ENCODE measurements at places on chromosomes 12 and 14.

DNA sequence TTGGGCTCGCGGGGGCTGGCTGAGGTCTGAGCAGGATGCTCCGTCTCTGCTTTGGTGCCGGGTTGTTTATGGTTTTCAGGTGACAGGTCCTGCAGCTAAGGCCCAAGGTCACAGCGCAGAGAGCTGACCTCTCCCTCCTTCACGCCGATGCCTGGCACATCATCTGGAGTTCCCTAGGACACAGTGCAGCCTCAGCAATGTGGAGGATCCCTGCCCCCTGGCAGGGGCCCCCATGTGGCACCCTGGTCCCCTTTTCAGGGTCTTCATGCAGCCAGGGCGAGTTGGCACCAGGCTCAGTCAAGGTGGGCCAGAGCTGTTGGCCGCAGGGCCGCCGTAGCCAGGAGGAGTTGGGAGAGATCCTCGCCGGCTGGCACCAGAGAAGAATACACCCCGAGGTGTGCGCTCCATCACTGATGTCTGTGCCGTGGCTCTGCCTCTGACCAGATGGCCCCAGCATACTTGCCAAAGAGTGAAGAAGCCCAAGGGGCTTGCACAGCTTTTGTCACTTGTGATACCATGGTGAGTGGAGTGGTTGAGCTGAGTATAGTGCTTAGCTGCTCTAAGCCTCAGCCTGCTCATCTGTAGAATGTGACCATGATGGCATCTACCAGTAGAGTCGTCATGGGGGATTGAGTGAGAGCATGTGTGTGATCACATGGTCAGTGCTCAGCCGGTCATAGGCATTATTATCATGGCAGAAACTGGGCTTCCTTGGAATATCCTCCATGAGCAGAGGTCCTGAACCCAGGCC lies 11.0 kb downstream of the TPCN1 start:
- no peak for DNase-seq

GRCh38 chr12:120534703-120535655 lies 823 bp downstream of the RNF10 start:
- DNase-seq: peak; percentile 71

DNA sequence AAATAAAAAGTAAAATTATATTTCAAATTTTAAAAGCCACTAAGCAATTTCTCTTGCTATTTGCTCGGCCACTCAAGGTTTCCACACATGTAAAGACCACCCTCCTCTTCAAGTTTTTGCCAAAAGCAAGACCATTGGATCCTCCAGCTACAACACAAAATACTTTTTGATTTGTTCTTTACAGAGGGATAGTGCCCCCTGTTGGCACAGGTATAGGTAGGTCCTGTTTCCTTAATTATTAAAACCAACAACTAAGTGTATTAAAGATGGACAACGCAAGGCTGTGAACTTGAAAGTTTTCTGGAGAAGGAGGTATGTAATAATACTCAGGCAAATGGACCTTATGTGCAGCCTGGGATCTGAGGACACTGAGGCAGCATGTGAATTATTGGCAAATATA lies 23.8 kb downstream of the ATP6V1D start:
- peak; percentile 41 for DNase-seq

DNA sequence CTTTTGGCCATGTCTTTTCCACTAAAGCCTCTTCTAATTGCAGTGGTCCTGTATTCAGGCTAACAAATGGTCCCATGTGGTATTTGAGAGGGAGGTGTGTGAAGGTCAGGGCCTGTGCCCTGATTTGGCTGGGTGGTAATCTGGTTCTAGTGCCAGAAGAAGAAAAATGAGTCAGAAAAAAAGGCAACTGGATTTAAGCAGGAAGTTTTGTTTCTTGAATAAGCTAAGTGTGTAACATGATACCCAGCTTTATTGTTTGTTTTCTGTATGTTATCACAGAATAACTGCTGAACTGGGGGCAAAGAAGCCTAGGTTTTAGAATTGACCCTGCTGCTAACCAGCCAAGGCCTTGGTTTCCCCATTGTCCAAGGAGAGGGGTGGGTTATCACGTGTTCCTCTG lies 134.0 kb downstream of the ANO6 start:
- peak; percentile 26 for DNase-seq

GRCh38 chr12:88206601-88207000 lies 64.5 kb downstream of the TMTC3 start:
- peak; percentile 96 for DNase-seq

GRCh38 chr14:68493152-68493911 lies 299.5 kb downstream of the ZFP36L1 start:
- DNase-seq: no peak

DNA sequence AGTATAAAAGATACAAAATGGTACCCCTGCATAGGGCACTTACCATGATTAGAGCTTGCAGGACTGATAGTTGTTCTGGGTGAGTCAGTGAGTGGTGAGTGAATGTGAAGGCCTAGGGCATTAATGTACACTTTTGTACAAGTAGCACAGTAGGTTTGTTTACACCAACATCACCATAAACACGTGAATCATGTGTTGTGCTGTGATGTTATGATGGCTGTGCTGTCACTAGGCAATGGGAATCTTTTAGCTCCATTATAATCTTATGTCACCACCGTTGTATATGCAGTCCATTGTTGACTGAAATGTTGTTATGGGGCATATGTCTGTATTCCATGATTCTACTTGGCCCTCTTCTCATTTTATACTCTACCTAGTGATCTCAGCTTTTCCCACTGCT lies 11.8 kb downstream of the NUBPL start:
- DNase-seq: no peak

DNA sequence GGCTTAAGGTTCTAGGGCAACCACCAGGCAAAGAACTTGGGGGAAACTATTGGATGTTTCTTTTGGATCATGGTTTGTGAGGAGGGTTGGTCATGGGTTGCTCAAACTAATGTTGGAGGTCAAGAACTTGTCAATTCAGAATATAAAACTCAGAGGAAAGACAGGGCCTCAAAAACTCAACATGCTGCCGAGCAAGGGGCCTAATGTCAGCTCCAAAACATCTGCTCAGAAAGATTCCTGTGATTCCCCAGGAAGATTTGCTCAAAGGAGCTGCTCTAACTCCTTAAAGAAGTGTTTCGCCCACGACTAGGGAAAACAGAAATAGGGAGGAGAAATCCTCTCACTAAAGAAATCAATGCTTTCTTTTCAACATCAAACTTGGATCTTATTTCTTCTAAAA lies 3.7 kb upstream of the IGF1 start:
- DNase-seq: no peak

- DNase-seq: peak; percentile 71
These were observed at the start of gene PXN for GRCh38 chr12:120265473-120266179. Gene PXN, minus strand, starts transcription at chr12:120265730. Its CDS starts 101 bp downstream, at chr12:120265629.

- DNase-seq: no peak
These were observed 365 bp upstream of the CCDC88C start for GRCh38 chr14:91417983-91418386.

- DNase-seq: peak; percentile 47
These were observed 172.0 kb upstream of the FRMD6 start for GRCh38 chr14:51479584-51480325.

DNA sequence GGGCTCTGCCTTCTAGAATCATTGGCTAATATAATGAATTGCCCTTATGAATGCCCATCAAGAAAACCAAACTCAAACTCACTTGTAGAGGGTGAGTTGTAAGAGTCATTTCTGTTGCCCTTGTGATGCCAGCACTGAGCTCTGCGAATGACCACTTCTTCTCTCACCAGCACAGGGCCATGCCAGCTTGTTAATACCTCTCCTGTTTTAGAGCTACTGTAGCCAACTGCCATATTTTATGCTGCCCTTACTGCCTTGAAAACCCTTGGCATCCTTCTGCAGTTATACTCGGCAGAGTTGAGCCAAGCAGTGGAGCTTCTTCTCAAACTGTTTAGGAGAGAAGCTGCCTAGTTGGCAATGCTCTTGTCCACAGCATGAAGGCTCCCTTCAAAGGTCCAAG lies 8.1 kb downstream of the KRT75 start:
- DNase-seq: no peak

- no peak for DNase-seq
These were observed 7.8 kb downstream of the TRAF3 start for GRCh38 chr14:102784892-102785594.

- peak; percentile 39 for DNase-seq
These were observed 89.2 kb upstream of the TMEM263 start for GRCh38 chr12:106866426-106867080.

GRCh38 chr14:46344327-46344937 lies 307.1 kb downstream of the RPL10L start:
- DNase-seq: peak; percentile 23

GRCh38 chr12:83784298-83784890 lies 1097.7 kb downstream of the TMTC2 start:
- DNase-seq: no peak

DNA sequence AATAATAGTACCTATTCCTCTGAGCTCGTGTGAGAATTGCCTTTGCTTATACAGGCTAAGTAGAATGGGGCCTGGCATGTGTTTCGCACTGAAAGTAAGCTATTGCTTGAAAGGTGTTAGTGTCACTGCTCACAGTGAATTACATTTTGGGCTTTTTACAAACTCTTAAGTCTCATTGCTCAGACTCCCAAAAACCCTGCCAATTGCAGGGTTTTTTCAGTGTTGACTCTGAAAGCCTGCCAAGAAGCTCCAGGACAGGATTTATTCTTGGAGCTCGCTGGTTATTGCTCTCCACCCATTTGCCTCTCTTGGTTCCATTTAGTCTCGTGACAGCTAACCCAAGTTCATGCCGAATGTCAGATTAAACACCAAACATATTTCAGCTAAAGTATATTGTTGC lies 39.8 kb downstream of the NOPCHAP1 start:
- peak; percentile 89 for DNase-seq

DNA sequence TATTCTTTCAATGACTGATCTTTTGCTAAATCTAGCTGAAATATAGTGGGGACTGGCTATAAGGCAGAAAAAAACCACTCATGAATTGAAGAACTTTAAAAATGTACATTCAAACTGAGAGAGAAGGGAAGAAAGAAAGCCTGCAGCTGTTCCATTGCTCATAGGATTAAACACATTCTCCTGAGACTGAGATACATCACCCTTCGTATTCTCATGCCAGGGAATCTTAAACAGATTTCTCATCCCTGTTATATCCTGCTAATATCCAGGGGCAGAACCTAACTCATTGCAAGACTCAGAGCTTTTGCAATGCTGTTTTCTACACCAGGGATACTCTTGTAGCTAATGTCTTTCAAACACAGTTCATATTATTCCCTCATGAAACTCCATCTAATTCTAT lies 67.2 kb upstream of the ACSS3 start:
- DNase-seq: peak; percentile 2

DNA sequence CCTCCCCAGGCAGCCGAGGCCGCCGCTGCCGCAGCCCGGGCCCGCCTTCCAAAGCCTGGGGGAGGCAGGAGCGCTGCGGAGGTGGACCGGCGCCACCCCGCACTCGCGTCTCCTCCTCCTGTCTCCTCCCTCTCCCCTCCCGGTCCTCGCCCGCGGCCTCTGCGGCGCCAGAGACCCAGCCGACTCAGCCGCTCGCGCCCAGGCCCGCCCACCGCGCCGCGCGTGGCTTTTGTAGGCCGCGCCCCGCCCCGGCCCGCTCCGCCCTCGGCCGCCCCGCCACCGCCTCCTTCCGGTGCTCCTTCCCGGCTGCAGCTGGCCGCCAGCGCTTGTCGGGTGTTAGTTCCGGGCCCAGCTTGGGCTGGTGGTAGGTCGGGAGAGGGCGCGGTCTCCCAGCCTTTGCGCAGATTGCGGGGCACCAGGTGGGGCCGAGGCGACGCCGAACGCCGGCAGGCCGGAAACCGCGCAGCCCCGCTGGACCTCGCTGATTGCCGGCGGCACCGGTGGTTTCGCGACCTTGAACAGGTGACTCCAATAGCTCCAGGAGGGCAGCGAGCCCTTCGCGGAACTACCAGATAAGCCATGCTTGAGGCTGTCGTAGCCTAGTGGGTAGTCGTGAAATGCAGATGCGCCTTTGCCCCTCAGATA lies at the start of gene CAPRIN2:
Gene CAPRIN2, minus strand, starts transcription at position 202 of the 645 bp plus-strand sequence. CDS start 1,431 bp downstream, outside the sequence.
- DNase-seq: peak; percentile 99

DNA sequence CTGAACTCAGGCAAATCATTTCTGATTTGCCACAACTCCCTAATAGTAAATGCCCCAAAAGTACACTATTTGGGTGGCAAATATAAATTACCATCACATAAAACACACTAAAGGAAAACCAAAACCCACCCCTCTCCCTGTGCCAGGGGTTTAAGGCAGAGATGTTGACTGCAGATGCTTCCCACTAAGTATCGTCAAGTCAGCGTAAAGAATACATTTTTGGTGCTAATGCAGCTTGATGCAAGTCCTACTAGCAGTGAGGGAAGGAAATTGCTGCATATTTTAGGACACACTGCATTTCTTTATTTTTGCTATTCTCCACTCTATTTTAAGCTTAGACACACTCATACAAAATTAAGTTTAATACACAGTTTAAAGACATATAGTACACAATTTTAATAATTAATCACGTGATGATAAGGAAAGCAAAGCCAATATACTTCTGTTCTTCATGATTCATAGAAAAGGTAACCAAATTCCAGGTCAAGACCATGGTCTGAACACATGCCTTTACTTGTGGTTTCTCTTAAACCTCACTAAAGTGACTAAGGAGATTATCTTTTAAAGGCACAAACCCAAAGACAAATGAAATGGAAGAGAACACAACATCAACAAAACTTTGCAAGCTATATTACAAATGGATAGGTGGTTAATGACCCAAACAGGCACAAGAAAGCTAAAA lies 162.2 kb downstream of the STXBP6 start:
- no peak for DNase-seq

GRCh38 chr14:59303216-59303615 lies 114.7 kb downstream of the DAAM1 start:
- no peak for DNase-seq

DNA sequence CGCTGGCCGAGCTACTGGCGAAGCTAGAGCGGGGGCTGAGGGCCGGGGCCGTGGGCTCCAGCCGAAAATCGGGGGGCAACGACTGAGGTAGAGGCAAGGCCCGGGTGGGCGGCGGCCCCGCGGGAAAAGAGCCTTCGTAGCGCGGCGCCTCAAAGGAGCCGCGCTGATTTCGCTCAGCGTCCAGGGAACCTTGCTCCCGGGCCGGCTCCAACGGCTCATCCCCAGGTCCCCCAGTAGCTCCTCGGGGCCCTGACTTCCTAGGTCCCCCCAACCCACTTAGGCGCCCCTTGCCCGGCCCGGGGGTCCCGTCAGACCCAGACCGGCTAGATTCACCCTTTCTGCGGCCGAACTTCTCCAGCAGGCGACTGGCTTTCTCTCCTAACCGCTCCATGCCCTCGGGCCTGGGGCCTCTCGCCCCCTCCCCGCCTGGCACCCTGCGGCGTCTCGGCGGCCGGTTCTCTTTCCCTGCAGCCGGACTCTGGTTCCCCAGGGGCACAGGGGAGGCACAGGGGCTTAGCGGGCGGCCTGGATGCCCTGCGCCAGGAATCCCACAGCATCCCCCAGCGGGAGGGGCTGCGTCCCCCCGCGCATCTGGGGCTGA lies 375 bp downstream of the AJUBA start:
- no peak for DNase-seq

DNA sequence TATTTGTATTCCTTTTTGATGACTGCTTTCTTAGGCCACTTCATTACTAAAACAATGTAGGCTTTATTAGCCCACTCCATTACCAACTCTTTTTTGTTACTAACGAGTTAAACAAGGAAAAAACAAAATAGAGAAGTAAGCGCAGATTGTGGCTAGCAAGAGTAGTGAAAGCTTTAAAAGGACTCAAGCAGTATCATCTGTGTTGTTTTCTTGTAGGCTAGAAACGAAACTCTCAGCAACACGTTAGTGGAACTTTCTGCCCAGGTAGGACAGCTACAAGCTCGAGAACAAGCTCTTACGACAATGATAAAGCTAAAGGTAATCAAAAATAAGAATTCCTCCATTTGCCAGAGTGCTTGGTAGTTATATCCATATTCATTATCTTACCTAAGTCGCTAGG lies 11.1 kb downstream of the CCDC62 start:
- DNase-seq: no peak
